Activated CD8-positive, alpha-beta T cell treated with anti-CD3 and anti-CD28 coated beads, Interleukin-2, amount 10 ng/mL, durations not matched to agents 7 days and 5 days (primary cell): ENCODE measurements at places on chromosomes 11 and 22.

DNA sequence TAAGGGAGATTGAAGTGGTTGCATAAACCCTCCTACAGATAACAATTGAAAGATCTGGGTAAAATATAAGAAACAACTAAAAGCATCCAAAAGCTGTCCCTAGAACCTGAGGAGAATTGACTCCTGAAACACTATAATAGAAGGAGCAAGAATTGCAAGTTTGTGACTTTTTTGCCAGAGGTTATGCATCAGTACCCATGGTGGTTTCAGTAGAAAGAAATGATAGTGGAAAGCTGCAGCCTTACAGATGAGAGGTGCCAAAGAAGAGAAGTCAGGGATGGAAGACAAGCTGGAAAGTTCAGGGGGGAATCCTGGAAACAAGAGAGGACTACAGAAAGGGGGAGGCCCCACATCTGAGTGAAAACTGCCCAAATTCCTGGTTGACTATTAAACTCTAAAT is 80.7 kb downstream of the PACS1 start:
- peaks cover 4% of the 10 kb centered on the region for H3K4me1 ChIP-seq
- no peak for DNase-seq
- H3K36me3 ChIP-seq: peaks cover 22% of the 10 kb centered on the region
- H3K4me3 ChIP-seq: no peak overlapping the region
- no peaks in the 10 kb centered on the region for H3K27me3 ChIP-seq

- peaks cover 18% of the 10 kb centered on the region for H3K36me3 ChIP-seq
- no peak overlapping the region for H3K4me3 ChIP-seq
- H3K27me3 ChIP-seq: no peaks in the 10 kb centered on the region
- no peak for DNase-seq
- no peaks in the 10 kb centered on the region for H3K4me1 ChIP-seq
- no peak overlapping the region for H3K27ac ChIP-seq
Observed at GRCh38 chr22:41229730-41230400, 10.9 kb downstream of the CHADL start.

DNA sequence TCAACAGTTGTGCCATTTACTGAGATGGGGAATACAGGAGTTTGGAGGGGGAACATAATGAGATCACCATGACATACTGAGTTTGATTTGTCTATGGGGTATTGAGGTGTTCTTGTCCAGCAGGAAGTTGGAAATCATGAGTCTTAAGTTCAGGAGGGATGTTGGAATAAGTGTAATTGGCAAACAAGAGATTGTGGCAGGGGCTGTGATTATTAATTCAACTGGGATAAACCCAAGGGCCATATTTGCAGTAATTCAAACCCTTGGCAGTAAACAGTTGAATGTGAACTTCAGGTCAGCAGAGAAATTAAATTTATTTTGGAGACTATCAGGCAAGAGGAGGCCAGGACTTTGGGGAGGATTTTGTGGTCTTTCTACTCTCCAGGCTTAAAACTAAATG is 33.4 kb downstream of the ADM start:
- no peaks in the 10 kb centered on the region for H3K4me1 ChIP-seq
- peaks cover 25% of the 10 kb centered on the region for H3K27me3 ChIP-seq

DNA sequence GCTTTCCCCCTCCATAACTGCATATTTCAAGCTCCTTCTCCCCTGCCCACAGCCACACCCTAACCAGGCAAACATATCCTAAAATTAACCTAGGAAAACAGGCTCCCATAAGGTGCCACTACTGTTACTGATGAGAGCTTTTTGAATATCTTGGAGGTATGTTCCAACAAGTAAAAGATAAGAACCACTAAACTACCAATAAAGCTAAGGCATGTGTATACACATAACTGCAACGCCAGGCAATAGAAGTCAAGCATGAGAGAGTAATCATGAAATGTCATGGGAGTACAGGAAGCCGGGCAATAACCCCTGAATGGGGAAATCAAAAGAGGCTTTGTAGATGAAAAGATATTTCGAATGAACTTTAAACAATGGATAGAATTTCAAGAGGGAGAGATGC is 9.3 kb downstream of the MMP13 start:
- H3K4me3 ChIP-seq: no peak overlapping the region
- no peak for DNase-seq

GRCh38 chr11:12287374-12288211 is 89.8 kb upstream of the PARVA start:
- no peak overlapping the region for H3K4me3 ChIP-seq
- DNase-seq: peak; percentile 19
- no peaks in the 10 kb centered on the region for H3K36me3 ChIP-seq
- no peak overlapping the region for H3K27ac ChIP-seq

- no peak overlapping the region for H3K4me3 ChIP-seq
- no peaks in the 10 kb centered on the region for H3K36me3 ChIP-seq
- H3K4me1 ChIP-seq: no peaks in the 10 kb centered on the region
Observed at GRCh38 chr22:28241656-28242290, 322.7 kb upstream of the PITPNB start.

DNA sequence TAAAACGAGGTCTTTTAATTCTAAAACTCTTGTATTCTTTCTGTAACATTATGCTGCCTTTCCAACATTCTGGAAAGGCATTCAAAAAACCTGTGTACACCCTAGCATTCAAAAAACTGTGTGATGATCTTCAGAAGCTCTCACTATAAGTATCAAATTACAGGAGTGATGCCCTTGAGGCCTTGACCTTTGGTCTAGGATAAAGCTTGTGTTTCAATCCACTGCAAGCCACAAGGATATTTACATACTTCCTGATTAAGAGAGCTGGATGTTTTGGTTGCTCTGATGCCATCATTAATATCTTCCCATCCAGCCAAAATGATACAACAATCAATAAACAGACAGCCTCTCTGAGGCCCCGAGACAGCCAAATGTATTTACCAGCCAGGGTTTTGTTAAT is 11.9 kb downstream of the CLPB start:
- peaks cover 27% of the 10 kb centered on the region for H3K4me1 ChIP-seq
- no peaks in the 10 kb centered on the region for H3K27me3 ChIP-seq

DNA sequence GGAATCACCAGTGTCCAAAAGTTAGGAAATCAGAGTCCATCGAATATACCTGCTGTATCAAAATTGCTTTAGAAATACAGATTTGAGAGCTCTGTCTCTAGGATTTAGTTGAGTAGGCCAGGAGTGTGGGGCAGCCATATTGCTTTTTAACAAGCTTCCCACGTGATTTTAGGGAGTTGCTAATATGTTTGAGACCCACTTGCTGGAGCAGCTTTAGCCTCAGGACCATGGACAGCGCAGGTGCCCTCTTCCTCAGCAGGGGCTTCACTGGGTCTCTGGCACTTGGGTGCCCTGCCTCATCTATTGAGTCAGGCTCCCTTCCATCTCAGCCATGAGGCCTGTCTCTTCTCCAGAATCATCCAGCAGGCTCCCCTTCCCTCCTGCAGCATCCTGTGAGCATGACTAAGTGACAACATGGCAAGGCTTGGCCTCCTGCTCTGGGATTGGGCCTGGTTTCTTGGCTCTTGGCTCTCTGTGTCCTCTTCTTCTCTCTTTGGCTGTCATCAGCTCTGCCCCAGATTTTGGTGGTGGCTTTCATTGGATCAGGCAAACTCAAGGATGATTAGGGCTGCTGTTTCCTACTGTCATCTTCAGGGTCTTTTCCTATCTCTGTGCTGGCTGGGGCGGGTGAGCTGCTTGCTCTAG is 70.0 kb downstream of the SGSM1 start:
- no peaks in the 10 kb centered on the region for H3K27me3 ChIP-seq
- H3K4me3 ChIP-seq: no peak overlapping the region
- no peaks in the 10 kb centered on the region for H3K36me3 ChIP-seq
- peak; percentile 50 for DNase-seq

GRCh38 chr22:47596176-47596690 is 833.8 kb downstream of the TBC1D22A start:
- no peaks in the 10 kb centered on the region for H3K36me3 ChIP-seq
- H3K27ac ChIP-seq: no peak overlapping the region
- H3K4me1 ChIP-seq: no peaks in the 10 kb centered on the region
- DNase-seq: no peak
- no peaks in the 10 kb centered on the region for H3K27me3 ChIP-seq
- no peak overlapping the region for H3K4me3 ChIP-seq

- H3K4me1 ChIP-seq: peaks cover 50% of the 10 kb centered on the region
- no peak for DNase-seq
- no peak overlapping the region for H3K27ac ChIP-seq
- H3K27me3 ChIP-seq: no peaks in the 10 kb centered on the region
- peaks cover 12% of the 10 kb centered on the region for H3K36me3 ChIP-seq
Observed at GRCh38 chr22:44707752-44708151, 5.7 kb downstream of the PRR5 start.

GRCh38 chr11:128921793-128922192 is 20.9 kb downstream of the TP53AIP1 start:
- DNase-seq: no peak
- no peaks in the 10 kb centered on the region for H3K36me3 ChIP-seq
- H3K4me3 ChIP-seq: no peak overlapping the region
- peaks cover 2% of the 10 kb centered on the region for H3K27me3 ChIP-seq
- H3K27ac ChIP-seq: no peak overlapping the region

DNA sequence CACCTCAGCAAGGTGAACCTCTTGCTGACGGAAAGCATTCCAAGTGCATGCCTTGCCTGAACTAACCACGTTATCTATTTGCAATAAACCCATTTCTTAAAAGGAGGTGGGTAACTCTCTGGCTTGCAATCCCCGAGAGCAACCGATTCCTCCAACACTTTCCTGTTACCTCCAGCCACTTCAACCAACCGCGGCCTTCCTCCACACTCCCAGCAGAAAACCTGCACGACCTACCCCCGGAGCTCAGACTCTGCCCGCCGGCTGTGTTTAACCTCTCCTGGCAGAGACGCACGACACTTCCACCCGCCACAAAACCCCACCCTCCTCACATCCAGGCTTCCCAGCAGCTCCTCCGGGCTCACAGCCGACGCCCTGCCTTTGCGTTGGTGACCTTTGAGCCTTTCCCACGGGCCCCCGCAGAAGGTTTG is 708 bp downstream of the SCO2 start:
- peaks cover 45% of the 10 kb centered on the region for H3K4me1 ChIP-seq
- H3K27ac ChIP-seq: peak overlapping the region; percentile 95
- no peaks in the 10 kb centered on the region for H3K27me3 ChIP-seq
- H3K4me3 ChIP-seq: peak overlapping the region; percentile 97
- peaks cover 45% of the 10 kb centered on the region for H3K36me3 ChIP-seq

DNA sequence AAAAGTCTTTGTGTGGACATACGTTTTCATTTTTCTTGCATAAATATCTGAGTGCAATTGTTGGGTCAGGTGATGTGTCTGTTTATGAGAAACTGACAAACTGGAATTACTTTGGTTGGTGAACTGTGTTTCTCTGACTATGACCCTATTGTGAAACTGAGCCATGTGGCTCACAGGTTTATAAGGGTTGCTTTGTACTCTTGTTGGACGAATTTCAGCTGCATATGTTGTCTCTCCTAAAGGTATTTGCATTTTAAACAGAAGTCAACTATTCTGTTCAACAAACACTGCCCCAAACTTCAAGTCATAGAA is 34.4 kb upstream of the RASD2 start:
- H3K36me3 ChIP-seq: no peaks in the 10 kb centered on the region
- peaks cover 10% of the 10 kb centered on the region for H3K27me3 ChIP-seq
- no peak overlapping the region for H3K4me3 ChIP-seq
- H3K4me1 ChIP-seq: no peaks in the 10 kb centered on the region

DNA sequence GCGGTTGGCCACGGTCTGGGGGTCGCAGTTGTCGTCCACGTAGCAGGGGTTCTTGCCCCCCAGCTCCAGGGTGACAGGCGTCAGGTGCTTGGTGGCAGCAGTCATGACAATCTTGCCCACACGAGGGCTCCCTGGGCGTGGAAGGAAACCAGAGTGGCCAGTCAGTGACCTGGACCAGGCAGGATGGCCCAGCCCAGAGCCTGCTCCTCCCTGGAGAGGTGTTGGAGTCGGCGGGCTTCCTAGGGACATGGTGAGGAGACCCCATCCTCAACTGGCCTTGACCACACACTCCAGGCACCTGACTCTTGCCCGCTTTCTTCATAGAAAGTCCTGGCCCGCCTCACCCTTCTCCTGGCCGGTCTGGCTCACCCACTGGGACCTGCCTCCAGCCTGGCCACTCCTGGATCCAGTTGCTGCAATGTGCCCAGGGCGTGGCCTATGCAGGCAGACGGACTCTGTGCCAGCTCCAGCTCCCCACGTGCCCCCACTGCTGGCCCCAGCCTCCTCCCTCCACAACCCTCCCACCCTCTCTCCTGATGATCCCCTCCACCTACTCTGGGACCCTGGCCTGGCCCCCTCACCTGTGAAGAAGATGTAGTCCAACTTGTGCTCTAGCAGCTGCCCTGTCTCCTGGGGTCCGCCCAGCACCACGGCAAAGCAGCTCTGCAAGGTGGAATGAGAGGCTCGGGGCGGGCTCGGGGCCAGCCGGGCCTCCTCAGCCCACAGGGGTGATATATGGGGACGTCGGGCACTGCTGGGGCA is 8.7 kb downstream of the ALDH3B2 start:
- no peak overlapping the region for H3K27ac ChIP-seq
- no peaks in the 10 kb centered on the region for H3K36me3 ChIP-seq

DNA sequence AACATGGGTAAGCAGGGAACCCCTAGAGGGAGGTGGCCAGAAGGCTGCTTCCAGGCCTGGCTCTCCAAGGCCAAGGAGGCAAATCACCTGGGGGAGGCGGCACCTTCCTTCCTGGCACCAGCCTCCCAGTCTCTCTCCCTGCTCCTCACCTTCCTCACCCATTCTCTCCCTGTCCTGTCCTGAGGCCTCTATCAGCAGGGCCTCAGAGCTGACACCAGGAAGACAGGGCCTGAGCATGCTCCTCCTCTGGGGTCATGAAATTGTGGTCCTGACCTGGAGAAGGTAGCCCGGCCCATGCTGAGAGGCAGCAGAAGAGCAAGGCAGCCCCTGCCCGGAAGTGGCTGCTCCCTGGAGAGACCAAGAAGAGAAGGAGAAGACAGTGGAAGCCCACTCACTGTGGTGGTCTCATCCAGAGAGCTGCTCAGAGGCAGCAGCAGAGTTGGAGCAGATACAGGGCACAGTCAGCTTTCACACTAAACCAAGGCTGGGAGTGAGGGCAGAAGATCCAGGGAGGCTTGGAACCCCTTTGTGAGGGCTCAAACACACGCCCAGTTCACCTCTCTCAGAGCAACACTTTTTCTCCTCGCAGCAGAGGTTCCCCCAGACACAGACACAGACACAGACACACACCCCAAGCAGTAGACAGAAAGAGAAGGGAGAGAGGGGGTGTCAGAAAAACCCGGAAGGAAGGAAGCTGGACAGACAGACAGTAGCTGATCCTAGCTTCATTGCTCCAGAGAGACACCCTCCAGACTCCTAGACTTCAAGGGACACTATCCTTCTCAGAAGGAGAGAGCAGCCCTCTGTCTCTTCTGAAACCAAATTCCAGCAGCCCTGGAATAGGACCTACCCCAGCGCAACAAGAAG is 1.8 kb downstream of the BCL9L start:
- peak overlapping the region; percentile 84 for H3K27ac ChIP-seq
- peaks cover 30% of the 10 kb centered on the region for H3K36me3 ChIP-seq
- DNase-seq: peak; percentile 49
- H3K4me1 ChIP-seq: peaks cover 63% of the 10 kb centered on the region
- peak overlapping the region; percentile 97 for H3K4me3 ChIP-seq

GRCh38 chr11:18308242-18308641 is 13.7 kb downstream of the HPS5 start:
- no peak overlapping the region for H3K27ac ChIP-seq
- H3K4me1 ChIP-seq: no peaks in the 10 kb centered on the region
- H3K36me3 ChIP-seq: peaks cover 42% of the 10 kb centered on the region
- DNase-seq: no peak

GRCh38 chr11:75728992-75729391 is 11.4 kb downstream of the MOGAT2 start:
- H3K4me1 ChIP-seq: no peaks in the 10 kb centered on the region
- no peak for DNase-seq
- no peak overlapping the region for H3K4me3 ChIP-seq
- H3K27ac ChIP-seq: no peak overlapping the region

GRCh38 chr11:103940551-103940950 is 95.9 kb upstream of the DDI1 start:
- H3K27ac ChIP-seq: no peak overlapping the region
- H3K27me3 ChIP-seq: no peaks in the 10 kb centered on the region
- no peaks in the 10 kb centered on the region for H3K4me1 ChIP-seq
- H3K36me3 ChIP-seq: no peaks in the 10 kb centered on the region
- DNase-seq: no peak
